Activated CD8-positive, alpha-beta memory T cell treated with anti-CD3 and anti-CD28 coated beads for 48 hours (primary cell): ENCODE measurements at places on chromosomes 4 and X.

GRCh38 chrX:2383735-2384134, 117.0 kb downstream of the DHRSX start:
- no peak for DNase-seq

- DNase-seq = no peak
Measured at GRCh38 chr4:5722328-5722727, 11.3 kb downstream of the EVC start.

GRCh38 chr4:168634276-168634802, 137.5 kb downstream of the PALLD start:
- DNase-seq = no peak

GRCh38 chrX:2370456-2370855, 130.3 kb downstream of the DHRSX start:
- no peak for DNase-seq

DNA sequence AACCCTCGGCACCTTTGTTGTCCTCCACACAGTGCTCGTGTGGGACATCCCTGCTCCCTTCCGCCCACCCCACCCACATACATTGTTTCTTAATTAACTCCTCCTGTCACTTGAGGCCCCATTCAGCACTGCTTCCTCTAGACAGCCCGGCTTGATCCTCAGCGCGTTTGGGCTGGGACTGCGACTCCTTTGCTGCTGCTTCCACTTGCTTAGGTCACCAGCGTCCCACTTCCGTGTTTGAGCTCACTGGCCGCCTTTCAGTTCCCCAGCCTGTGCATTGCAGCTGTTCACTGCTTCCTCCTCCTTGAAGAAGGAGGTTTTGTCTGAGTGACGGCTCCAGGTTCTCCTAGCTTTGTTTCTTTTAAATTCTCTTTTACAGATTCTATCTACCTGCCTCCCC, 16.1 kb downstream of the RNF4 start:
- no peak for DNase-seq

GRCh38 chr4:68257719-68258118, 12.2 kb upstream of the TMPRSS11B start:
- DNase-seq = no peak

GRCh38 chrX:129769467-129770154, 10.1 kb upstream of the SASH3 start:
- no peak for DNase-seq

DNA sequence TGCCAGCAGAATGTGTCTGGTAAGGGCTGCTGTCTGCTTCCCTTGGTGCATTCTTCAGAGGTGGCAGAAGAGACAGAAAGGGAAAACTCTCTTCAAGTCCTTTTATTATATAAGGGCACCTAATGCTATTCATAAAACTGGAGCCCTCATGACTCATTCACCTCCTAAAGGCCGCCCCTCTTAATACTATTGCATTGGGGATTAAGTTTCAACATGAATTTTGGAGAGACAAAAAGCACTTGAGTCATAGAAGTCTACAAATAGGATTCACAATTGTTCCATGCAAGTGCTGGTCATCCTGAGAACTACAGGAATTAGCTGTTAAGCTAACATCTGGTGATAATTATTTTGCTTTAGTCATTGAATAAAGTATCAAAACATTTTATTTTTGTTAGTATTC, 349.5 kb downstream of the HS3ST1 start:
- DNase-seq = no peak

- no peak for DNase-seq
Measured at GRCh38 chr4:151668689-151669402, 92.0 kb downstream of the GATB start.

GRCh38 chr4:169314906-169315305, 44.1 kb upstream of the SH3RF1 start:
- no peak for DNase-seq

DNA sequence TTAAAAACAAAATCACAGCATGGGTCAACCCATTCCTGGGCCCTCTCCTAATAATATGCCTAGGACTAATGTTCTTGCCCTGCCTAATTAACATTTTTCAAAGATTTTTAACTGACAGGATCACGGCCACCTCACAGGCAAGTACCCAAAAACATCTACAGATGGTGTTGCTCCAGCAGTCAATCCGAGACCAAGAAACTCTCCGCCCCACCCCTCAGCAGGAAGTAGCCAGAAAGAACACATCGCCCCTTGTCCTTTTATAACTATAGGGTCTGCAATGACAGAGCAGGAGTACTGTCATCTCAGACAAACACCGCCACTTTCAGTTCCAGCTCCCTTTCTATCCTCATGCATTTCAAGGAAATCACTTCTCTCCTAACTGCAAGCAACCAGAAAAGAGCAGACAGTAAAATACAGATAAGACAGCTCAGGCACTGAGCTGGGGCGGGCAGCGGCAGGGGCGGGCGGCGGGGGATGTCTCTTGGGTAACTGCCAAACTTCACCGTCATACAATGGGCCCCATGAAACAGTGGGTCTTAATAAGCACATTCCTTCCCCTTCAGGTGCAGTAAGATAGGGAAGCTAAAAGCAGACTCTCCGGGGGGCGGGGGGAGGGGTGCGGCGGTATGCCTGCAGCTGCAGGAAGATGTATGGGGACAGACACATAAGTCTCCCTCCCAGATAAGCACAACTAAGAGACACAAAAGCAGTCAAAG, 67.4 kb downstream of the ZNF182 start:
- DNase-seq = no peak

DNA sequence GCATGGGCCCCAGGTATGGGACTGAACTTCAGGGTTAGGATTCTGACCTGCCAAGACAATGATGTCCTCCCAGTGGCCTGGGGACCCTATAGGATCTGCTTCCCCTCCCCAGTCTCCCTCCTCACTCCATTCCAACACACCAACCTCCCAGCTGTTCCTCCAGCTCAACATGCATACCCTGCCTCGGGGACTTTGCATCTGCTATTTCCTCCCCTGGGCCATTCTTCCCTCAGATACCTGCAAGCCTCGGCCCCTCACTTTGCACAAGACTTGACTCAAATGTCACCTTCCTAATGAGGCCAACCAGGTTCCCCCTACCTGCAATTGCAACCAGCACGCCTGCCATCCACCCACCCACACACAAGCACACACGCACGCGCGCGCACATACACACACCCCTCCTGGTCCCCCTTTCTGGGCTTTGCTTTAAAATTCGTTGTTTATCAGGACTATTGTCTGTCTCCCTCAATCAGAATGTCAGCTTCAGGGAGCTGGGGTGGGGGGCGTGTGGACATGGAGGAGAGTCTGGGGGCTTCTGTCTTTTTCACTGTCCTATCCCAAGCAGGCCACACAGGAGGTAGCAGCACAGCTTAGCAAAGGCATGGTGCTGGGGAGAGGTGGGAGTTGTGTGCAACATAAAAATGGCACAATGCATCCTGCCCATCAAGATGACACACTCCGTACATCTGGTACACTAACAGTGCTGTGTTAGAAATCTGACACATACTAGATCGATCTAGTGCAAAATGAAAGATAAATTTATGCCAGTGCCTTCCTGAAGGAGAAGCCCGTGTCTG, 20.6 kb upstream of the PPP2R2C start:
- DNase-seq = no peak

GRCh38 chr4:32135642-32136041, 1415.5 kb downstream of the PCDH7 start:
- no peak for DNase-seq

DNA sequence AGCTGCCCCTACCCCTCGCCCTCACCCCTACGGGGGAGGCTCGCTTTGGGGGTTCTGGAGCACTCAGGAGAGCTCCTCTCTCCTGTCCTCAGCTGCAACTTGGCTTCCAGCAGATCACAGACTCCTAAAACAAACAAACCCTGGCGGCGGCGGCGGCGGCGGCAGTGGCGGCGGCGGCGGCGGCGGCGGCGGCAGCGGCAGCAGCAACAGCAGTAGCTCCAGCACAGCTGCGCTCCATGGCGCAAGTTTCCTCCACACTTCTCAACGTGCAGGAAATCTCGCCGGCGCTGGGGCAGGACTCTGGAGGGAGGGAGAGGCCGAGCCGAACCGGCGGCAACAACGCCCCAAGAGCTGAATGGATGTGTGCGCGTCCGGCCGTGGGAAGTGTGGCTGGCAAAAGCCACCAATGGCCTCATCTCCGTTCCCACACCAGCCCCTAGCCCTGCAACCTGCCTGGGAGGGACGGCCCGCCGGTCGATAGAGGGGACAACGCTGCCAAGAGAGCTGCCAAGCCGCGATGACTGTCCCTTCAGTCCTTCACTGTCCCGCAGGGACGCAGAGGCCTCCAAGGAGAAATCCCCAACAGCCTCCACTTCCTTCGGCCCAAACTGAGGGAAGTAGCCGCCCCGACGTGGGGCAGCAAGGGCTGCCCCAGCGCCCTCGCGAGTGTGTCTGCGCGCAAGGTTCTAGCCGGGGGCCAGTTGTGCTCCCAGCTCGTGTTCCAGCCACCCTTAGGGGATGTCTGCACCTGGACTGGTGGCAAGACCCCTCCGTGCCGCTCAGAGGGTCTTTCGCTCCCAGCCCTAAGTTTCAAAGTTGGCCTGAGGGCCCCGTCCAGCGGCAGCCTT, 775 bp downstream of the SHROOM4 start:
- no peak for DNase-seq

- no peak for DNase-seq
Measured at GRCh38 chrX:11143931-11144678, 33.0 kb downstream of the HCCS start.

DNA sequence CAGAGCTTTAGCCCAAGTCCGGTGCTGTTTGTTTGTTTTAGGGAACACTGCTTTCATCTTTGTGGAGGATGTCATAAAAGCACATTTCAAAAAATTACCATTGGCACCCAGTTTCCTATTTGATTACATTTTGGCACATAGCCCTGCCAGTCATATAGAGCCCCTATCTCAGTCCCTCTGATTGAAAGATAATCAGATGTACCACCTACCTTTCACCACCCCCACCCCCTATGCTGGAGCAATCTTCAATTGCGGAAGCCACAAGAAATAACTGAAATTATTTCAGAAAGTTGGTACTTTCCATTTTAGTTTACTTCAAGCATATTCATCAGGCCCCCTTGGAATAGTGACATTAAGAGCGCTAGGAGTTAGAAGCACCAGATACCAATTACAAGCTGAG, 136.7 kb upstream of the RPL34 start:
- no peak for DNase-seq
